ENCODE measurements at places on chromosomes 6 and 20.

DNA sequence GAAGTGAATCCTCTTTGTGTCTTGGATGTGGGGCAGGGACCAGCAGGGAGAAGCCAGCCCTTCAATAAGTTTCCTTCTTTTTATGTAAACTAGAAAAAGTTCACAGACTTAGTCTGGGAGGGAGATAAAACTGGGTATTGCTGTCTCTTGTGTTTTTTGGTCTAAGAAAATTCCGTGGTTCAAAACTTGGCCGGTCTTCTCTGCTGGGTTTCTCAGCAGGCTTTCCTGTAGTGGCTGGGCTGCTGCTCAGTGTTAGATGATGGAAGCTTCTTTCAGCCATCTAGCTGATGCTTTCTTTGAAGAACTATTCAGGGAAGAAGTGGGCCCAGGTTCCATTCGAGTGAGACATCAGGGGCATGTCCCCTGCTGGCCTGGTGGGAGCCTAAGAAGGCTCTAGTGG is 70.7 kb upstream of the SCP2D1 start:
- DNase-seq = no peak

- DNase-seq = no peak
Measured at GRCh38 chr20:32368323-32368722, 10.2 kb downstream of the ASXL1 start.

GRCh38 chr6:30035784-30036183 is 25.3 kb upstream of the POLR1H start:
- DNase-seq = no peak

GRCh38 chr20:16205507-16205906 is 367.7 kb downstream of the KIF16B start:
- DNase-seq = no peak

Data from AG08396 (cell line).